ENCODE measurements at places on chromosomes 6 and 20.

GRCh38 chr6:159969204-159969912 lies 476 bp downstream of the IGF2R start:
- no peak for DNase-seq

GRCh38 chr20:10381477-10381876 lies 52.5 kb downstream of the MKKS start:
- no peak for DNase-seq

DNA sequence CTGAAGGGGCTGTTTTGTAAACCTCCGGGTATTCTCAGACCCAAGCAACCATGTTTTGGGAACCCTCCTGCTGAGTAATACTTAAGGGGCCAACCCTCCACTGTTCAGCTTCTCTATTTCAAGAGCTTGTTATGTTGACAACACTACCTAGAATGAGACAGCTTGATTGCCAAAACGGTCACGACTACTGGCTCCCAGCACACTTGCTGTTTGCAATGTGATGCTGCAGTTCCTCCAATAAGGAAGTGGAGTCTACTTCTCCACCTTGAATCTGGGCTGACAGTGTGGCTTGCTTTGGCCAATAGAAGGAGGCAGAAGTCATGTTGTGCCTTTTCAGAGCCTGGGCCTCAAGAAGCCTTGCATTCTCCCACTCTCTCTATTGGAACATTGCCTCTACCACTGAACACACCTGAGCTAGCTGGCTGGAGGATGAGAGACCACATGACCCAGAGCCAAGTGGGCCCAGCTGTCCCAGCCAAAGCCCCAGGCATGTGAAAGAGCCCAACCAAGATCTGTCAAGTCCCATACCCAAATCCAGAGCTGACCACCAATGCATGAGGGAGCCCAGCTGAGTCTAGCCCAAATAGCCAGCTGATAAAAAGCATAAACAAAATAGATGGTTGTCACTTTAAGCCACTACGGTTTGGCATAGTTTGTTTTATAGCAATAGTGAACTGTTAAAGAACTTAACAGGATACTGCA lies 108.0 kb downstream of the PRND start:
- DNase-seq = no peak

GRCh38 chr6:75204217-75204958 lies 1.5 kb downstream of the COL12A1 start:
- DNase-seq = no peak

- no peak for DNase-seq
Measured at GRCh38 chr20:56359212-56360132, 698 bp downstream of the FAM210B start.

- no peak for DNase-seq
Measured at GRCh38 chr6:34928220-34928619, 39.2 kb downstream of the ANKS1A start.

DNA sequence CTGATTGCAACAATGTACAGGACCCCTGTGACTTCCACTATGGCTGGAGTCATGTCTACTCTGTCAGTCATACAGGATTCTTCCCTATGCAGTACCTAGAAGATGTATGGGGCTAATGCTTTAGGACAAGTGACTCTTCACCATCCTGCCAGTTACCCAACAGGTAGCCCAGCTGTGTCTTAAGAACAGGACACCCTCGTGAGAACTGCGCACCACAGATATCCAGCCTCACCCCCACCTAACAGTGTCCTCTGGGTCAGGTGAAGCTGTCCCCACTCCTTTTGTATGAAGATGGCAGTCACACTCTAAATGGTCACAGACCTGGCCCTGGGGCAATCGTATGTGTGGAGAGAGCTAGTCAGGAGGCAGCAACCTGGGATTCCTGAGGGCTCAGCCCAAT lies 191.6 kb downstream of the C6orf118 start:
- DNase-seq = no peak

DNA sequence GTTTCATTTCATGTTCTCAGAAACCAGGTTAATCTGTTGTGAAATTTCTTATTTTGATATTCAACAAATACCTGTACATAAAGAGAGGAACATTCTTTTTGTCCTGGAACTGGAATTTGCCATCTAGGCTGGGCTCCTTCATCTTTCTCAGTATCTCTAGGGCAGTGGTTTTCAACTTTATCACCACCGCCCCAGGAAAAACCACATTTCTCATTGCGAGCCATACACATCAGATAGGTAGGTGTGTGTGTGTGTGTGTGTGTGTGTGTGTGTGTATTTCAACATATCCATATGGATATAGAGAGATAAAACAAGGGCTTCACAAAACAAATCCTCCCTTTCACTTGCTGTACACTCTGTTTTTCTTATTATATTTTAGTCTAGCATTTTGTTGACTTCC lies 24.1 kb downstream of the BFSP1 start:
- DNase-seq = no peak

DNA sequence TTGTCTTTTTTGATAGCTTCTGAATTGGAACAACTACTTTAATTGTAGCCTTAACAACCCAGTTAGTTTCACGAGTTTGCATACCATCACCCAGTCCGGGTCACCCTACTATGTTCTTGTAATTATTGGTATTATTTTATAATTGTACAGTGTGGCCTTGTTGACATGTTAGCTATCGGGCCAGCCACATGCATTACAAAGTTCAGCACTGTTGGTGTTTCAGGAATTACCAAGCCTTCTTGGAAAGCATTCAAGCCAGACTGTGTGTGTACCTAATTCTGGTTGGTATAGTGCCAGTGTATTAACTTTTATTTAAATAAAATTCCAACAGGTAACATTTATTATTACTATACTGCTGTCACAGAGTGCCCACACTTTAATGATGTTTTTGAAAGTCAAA lies 150.9 kb downstream of the JARID2 start:
- DNase-seq = no peak

GRCh38 chr6:132410830-132411229 lies 9.6 kb upstream of the MOXD1 start:
- DNase-seq = no peak

DNA sequence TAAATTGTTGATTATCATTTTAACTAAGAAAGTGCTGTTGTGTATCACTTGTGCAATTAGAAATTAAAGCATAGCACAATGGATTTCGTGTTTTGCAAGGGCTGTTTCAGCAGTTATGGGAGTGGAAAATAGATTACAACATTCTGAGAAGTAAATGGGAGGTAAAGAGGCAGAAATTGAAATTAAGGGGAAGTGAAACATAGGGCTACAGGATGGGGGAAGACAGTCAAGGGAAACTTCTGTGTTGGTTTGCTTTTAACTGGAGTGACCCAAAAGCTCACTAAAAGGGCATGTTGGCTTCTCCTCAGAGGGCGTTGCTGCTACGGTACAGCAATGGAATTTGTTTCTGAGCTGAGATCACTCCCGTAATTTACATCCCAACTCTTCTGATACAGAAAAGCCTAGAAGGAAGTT lies 147.5 kb downstream of the BCAS1 start:
- no peak for DNase-seq

DNA sequence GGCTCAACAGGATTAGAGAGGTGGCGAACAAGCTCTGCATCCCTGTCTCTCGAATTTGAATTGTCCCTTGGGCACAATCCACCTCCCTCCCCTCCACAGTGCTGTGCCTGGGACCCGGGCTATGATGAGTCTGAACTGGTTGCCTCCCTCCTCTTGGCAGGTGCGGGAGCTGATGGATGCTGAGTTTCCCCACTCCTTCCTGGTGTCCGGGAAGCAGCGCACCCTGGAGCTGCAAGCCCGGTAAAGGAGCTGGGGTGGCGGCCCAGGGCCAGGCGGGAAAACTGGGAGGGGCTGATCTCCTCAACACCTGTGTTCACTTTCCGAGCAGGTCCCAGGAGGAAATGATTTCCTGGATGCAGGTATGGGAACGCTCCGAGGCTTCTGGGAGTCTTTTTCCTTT lies 14.9 kb downstream of the FGD2 start:
- DNase-seq = no peak

DNA sequence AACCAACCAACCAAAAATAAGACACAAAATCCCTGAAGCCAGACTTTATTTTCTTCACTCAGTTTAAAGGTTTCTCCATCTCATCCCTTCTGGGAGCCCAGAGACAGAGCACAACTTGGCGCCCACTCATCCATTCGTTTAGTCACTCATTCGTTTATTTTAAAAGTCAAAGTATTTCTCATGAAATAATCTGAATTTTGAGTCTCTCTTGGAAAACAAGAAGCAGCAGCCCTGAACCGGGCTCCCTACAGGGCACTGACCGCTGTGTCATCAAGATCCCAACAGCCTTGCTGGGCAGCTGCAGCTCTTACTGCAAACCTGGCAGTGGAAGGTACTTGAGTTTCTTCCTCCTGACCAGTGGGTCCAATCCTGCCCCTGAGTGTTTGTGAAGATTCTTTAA lies 171.6 kb downstream of the THBS2 start:
- DNase-seq = no peak

DNA sequence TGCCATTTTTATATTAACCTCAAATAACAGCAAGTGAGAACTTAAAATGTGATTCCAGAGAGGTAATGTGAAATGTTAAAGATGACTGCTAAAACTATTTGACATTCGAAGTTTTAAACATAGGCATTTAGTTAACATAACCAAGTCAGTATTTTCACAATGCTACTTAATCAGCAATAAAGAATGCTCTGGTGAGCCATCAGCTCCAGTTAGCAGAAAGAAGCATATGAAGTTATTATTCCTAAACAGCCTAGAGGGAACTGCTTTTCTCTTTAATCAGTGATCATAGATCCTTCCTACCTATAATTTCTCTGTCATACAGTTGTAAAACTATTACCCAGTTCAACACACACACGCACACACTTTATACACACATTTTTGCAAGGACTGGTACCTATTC lies 60.1 kb downstream of the MMS22L start:
- no peak for DNase-seq

GRCh38 chr6:150668900-150669302 lies 69.2 kb downstream of the PLEKHG1 start:
- no peak for DNase-seq

DNA sequence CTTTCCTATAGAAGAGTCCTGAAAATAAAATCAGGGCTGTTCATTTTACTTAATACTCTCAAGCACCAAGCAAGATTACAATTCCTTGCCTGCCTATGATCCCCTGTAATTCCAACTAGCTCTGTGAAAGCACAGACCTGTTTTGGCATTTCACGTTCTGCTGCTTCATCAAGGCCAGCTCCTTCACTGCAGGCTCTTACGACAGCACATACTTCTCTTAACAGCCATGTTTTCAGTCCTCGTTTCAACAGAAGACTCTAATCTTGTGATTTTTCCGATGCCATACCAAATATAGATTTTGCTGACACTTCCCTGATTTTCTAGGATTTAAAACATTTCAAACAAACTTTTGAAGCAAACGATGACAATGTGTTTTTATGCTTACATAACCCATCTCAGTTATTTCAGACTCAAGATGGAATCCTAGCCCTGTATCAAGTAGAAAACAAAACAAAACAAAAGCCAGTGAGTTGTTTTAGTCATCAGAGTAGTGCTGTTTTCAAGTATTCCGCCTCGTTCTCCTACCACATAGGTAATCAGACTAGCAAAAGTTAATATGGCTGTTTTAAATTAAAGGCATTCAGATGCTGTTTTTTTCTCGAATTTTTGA lies 616.5 kb upstream of the CITED2 start:
- no peak for DNase-seq

GRCh38 chr6:142686507-142686887 lies 258.5 kb downstream of the HIVEP2 start:
- no peak for DNase-seq

GRCh38 chr6:13452346-13453117 lies 34.9 kb downstream of the GFOD1 start:
- no peak for DNase-seq

DNA sequence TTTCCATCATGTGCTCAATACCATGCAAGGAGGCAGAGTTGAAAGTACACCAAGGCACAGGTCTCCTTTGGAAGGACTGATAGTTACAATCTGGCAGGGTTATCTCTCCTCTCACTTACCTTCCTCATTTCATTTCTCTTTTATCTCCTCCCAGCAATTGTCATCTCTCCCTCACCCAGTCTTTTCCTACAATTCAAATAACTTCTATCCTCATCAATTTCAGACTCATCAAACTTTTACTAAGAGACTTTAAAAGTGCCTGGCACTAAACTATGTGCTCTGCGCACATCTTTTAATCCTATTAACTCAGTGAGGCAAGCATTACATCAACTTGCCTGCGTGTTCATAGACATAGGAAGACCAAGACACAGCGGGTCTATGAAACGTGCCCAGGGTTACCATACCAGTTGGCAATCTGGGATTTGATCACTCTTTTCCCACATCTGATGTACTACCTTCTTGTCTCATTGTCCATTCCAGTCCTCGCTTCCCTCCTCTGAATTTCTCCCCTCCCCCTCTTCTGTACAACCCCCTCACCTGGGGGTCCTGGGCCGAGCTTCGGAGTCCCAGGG lies 1.2 kb downstream of the VARS1 start:
- no peak for DNase-seq

- DNase-seq = no peak
Measured at GRCh38 chr6:131206463-131207251, 71.4 kb downstream of the AKAP7 start.

- DNase-seq = no peak
Measured at GRCh38 chr6:85368631-85369030, 81.3 kb upstream of the NT5E start.

DNA sequence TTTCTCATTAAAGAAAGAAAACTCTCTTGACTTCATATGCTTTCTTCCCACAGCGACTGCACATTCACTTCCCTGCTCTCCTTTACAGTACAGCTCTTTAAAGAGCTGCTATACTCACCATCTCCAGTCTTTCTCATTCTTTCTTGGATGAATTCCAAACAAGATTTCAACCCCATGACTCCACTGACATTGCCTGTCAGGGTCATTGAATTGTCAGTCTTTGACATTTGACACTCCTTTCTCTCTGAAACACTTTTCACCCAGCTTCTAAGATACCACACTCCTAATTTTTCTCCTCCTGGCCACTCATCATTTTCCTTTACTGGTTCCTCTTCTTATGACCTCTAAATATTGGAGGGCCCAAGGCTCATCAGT lies 811 bp upstream of the ARMH2 start:
- DNase-seq = no peak

DNA sequence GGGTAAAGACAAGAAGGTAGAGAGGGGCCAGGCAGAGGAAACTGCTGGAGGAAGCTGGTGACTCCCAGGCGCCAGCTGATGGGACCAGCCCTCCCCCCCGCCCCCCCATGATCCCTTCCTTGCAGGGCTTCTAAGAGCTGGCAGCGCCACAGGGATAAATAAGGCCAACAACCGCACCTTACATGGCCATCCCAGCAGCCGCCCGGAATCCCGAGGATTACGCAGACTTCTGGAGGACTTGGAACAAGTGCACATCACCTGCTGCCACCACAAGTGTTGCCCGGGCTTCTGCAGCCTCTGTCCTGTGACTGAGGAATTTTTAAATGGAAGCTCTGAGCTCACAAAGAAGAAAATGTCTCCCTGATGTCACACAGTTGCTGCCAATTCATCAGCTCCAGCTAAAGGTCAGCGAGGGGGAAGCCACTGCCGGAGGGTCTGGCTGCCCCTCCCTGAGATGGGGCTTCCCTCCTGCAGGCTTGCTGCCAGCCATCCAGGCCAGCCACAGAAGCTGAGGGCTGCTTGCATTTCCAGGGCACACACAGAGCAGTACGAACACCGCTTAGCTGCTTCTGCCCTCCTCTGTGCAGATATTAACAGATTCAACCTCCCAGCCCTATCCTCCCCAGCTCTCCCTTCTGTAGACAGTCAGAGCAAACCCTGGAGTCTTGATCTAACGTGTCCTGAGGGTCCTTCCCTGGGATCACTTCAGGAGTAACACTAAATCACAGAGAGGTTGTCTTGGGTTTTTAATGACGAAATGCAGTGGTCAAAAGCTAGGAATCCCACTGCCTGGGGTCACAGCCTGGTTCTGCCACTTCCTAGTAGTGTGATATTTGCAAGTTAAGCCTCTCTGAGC lies 38.6 kb upstream of the PIM1 start:
- no peak for DNase-seq

All from stimulated activated naive CD4-positive, alpha-beta T cell (primary cell).